ENCODE measurements at places on chromosomes 1 and 21. TPM values are rescaled to one million over a fixed set of nuclear protein-coding genes. Genes with fewer than 3 reads are reported as not detected.

USH2A gene
- total RNA-seq, result not detected

CHRM3 gene
- total RNA-seq, result 0.85 TPM

GPR61 gene
- total RNA-seq, result not detected

OR2G6 gene
- total RNA-seq, result not detected

RIPK4 gene
- 6.4 TPM for total RNA-seq

CELSR2 gene
- 3.6 TPM for total RNA-seq

SMYD3 gene
- 0.32 TPM for total RNA-seq

XCL1 gene
- not detected for total RNA-seq

LRRIQ3 gene
- not detected for total RNA-seq

PDZK1IP1 gene
- not detected for total RNA-seq

TYW3 gene
- total RNA-seq, result 6.2 TPM

DNA sequence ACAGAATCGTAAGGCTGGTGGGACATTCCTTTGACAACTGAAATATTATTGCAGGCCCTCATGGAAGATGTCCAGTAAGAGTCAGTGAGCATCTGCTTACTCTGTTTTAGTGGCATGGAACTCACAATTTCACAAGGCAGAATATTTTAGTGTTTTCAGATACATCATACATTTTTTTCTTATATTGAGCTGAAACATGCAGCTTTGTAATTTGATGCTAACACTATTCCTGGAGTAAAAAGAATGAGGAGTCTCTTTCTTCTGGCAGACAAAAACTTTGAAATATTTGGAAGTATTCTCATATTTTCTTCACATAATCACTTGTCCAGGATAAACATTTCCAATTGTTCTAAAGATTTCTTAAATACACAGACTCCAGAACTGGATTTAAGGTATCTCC is 17.7 kb downstream of the CLDN17 start:
- DNase-seq, result no peak

DNA sequence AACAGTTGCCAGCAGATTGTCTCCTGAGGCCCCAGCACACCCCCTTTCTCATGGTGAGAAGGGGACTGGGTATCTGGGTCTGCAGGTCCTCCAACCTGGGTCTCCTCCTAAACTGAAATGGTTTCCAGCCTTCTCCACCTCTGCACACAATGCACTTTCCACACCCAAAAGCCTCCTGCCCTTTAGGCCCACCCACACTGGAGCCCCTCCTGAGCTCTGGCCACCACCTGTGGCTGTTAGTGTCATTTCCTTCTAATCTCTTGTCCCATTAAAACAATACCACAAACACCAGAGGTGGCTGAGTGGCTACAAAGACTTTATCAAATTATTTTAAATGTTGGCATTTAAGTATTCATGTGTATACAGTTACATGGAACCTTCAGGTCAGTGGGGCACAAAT is 11.5 kb downstream of the GPR3 start:
- no peak for DNase-seq

GRCh38 chr1:26307363-26307781 is 936 bp upstream of the UBXN11 start:
- DNase-seq, result no peak

DNA sequence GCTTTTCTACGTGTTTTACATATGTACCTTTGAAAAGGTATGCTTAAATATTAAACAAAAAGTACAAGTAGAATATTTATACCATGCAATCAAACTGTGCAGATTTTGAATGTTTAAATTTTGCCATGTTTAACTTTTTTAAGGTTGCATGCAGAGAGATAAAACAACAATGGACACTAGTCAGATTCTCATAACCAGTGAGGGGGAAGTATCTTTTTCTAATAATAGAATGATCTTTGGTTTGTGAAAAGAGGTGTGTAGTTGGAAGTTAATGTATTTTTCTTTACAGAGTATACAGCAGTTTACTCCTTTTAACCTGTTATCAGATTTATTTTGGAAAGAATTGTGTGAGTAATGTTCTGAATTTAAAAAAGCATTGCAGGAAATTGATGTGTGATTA is 27.1 kb downstream of the POU2F1 start:
- no peak for DNase-seq

DNA sequence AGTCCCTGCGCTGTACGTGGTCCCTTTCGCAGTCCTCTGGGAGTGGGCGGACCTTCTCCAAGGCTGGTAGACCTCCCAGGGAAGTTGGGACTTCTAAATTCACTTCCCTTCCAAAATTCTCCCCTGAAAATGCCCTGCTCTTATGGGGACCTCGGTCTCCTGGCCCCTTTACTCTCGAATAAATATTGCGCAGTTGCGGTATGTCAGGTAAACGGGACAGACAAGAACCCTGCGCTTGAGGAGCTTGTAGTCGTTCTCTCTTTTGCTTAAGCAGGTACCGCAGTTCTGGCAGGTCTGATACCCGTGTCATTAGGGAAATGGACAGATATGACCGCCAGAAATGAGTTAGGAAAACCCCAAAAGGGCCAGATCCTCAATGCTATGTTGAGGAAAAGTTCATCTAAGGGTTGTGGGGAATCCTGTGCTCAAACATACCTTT is 561 bp downstream of the KIF2C start:
- DNase-seq, result no peak

DNA sequence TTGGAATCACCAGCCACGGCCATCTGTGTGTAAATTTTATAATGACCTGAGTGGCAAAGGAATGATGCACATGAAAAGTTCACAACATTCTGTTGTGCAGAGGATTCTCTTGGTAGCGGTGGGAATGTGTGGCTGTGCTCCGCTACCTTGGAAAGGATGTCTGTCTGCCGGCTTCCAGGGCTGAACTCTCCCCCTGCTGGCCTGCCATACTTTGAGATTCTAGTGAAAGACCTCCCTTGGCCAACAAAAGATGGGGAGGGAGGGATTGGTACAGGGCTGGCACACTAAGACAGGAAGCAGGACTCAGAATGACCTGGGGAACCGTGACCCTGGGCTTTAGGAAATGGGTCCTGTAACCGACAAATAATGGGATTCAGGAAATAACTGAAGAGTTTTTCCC is 194.5 kb upstream of the PLD5 start:
- no peak for DNase-seq

- peak; percentile 84 for DNase-seq
Measured at GRCh38 chr1:225816643-225817538, 7.0 kb downstream of the EPHX1 start.

DNA sequence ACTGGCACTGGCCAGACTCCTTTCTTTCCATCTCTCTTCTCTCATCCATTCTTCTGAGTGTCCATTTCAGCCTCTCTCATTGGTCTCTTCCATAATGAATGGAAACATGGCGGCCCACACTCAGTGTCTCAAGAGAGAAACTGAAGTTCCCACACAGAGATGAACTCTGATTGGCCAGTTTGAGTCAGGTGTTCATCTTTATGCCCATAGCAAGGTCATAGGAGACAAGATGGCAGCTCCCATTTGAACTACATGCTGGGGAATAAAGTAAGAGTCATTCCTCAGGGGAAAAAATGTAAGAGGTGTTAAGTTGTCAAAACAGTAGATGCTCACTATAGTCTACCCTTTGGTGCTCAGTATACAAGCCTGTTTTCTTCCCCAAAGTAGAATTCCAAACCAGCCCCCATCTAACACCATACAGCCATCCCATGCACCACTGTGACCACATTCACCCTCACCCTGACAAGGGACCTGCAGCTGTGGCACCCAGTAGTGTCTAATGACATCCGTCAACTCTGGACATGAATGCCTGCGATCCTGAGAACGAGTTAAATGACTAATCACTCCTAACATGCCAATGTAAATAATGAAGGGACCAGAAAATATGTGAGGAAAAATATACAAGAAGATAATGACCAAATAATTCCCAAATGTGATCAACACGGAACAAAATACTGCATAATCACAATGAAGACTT is 12.4 kb downstream of the CDA start:
- DNase-seq, result no peak

GRCh38 chr1:235980976-235981375 is 83.9 kb downstream of the NID1 start:
- no peak for DNase-seq

- DNase-seq, result no peak
Measured at GRCh38 chr1:107460035-107460434, 319.2 kb downstream of the NTNG1 start.

- no peak for DNase-seq
Measured at GRCh38 chr1:198606020-198606438, 32.8 kb upstream of the PTPRC start.

DNA sequence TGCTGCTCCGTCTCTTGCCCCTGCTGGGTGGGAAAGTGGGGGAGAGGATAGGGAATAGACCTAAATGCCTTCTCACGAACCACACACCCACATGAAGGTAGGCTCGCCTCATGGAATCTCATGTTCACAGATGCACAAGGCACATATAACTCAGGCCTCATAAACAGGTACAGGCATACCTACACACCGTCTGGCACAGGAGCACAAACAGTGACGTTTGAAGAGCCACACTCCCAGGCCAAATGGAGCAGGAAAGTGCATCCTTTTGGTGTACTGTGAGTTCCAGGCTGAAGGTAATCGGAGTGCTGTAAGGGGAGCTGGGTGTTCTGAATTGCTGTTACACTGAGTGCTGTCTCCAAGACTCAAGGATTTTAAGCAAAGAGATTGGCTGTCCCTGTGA is 13.1 kb downstream of the UTP11 start:
- DNase-seq, result no peak

DNA sequence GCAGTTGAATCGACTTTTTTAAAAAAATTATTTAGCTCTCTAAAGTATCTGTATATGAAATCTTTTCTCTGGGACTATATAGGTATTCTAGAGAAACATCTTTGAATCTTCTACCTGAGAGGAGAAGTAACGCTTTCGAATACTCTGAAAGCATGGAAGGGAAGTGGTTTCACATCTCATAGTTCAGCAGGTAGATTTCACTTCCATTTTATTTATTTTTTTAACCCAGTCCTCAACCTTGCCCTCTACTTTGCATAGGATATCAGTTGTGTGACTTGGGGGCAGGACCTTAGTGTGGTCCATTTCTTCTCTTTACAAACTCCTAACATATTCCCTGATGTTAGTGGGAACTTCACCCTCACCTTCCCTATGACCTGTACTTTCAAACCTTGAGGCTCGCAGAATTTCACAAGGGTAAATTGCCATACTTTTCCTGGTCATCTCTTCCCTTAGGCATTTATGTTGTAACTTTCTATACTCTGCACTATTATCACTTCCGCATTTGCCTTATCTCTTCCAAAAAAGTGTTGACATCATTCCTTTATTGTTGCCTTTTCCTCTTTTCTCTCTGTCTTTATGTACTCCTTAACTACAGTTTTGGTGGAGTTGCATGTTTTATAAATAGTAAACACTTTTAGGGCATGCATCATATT is 1208.5 kb upstream of the ADGRL4 start:
- DNase-seq, result no peak

All from ascending aorta (tissue), 2 donors.